Large intestine (tissue), 12 donors: ENCODE measurements at places on chromosomes 12 and 14. TPM values are rescaled to one million over a fixed set of nuclear protein-coding genes. Genes with fewer than 3 reads are reported as not detected.

The EIF2S3B gene
- polyA plus RNA-seq = 2.8 TPM

- DNase-seq = peak; percentile 23
These were observed 158.4 kb downstream of the KLHL28 start for GRCh38 chr14:44803239-44803905.

- DNase-seq = no peak
These were observed 513.3 kb upstream of the CCDC196 start for GRCh38 chr14:65972891-65973290.

GRCh38 chr14:92534932-92535643 lies 21.5 kb downstream of the RIN3 start:
- peak; percentile 69 for DNase-seq

DNA sequence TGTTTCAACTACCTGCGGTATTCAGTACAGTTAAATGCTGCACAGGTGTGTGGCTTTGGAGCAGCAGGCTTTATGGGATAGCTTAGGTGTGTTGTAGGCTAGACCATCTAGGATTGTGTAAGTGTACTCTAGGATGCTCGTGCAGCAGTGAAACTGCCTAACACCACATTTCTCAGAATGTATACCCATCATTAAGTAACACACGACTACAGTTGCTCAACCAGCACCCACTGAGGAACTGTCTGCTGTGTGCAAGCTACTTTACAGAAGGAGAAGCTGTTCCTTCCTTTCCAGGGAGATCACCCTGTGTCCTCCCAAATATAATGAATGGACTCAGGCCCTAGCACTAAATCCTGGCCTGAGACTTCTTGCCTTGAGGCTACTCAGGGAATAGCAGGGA lies 94.8 kb downstream of the SLC24A4 start:
- no peak for DNase-seq

DNA sequence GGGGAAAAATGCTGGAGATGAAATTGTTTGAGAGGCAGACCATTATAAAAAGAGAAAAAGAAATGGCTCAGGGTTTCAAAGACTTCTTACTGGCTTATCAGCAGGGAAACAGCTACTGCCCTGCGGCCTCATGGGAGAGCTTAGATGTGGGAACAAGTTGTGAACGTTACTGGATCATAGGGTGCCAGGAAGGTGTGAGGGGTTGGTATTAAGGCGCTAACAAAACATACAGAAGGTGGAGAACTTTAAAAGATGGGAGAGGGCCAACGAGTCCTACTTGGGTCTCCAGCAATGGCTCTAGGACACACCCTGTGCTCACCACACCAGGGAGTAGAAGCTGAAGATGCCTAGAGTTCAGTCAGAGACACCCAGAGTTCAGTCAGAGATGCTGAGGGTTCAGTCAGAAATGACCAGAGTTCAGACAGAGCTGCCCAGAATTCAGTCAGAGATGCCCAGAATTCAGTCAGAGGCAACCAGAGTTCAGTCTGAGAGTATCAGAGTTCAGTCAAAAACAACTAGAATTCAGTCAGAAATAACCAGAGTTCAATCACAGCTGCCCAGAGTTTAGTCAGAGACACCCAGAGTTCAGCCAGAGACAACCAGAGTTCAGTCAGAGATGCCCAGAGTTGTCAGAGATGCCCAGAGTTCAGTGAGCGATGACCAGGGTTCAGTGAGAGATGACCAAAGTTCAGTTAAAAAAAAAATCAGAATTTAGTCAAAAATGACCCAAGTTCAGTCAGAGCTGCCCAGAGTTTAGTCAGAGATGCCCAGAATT lies 1103.6 kb downstream of the BCL11B start:
- DNase-seq = no peak

GRCh38 chr12:96347130-96347699 lies 53.0 kb downstream of the CDK17 start:
- no peak for DNase-seq

The SIX1 gene
- polyA plus RNA-seq = 0.12 TPM

GRCh38 chr14:86999036-86999435 lies 993.9 kb downstream of the GALC start:
- no peak for DNase-seq

The AICDA gene
- 1.0 TPM for polyA plus RNA-seq

GRCh38 chr12:107552263-107552662 lies 133.3 kb upstream of the PWP1 start:
- DNase-seq = no peak

GRCh38 chr14:53062856-53063255 lies 90.3 kb downstream of the DDHD1 start:
- DNase-seq = peak; percentile 19

The TAS2R7 gene
- not detected for polyA plus RNA-seq

The NFYB gene
- polyA plus RNA-seq = 38.7 TPM

GRCh38 chr14:73465823-73466532 lies 7.6 kb upstream of the NUMB start:
- DNase-seq = no peak

- DNase-seq = no peak
These were observed 175.3 kb downstream of the ETV6 start for GRCh38 chr12:11824736-11825135.

The IL22 gene
- polyA plus RNA-seq = not detected

- DNase-seq = no peak
These were observed 907.2 kb downstream of the VRK1 start for GRCh38 chr14:97704316-97704885.

DNA sequence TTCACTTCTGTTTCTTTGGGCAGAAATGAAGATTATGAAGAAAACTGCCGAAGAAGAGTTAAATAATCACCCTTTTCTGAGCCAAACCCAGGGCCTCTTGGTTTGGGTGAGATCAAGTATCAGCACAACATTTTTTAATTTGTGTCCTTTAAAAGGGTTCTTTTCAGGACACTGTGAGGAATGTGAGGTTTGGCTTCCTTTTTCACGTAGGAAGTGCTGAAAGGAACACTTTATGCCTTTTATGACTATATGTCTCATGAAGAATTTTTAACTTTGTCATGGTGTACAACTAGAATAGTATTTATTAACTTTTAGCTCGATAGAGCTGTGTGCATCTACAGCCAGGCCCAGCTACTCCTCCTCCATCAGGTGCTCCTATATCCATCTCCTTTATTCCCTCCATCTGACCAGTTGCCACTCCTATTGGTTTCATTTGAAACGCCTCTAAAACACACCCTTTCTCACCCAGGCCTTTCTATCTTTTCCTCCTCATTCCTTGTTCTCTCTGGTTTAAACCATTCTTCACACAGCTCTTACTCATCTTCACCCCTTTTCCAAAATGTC lies 103.6 kb upstream of the LRIG3 start:
- DNase-seq = no peak

GRCh38 chr14:20706657-20707355 lies 18.2 kb downstream of the ANG start:
- no peak for DNase-seq

GRCh38 chr12:113232840-113233585 lies 11.7 kb downstream of the TPCN1 start:
- DNase-seq = no peak

The ZNF891 gene
- polyA plus RNA-seq = 3.2 TPM

- DNase-seq = no peak
These were observed 250.3 kb downstream of the SPTSSA start for GRCh38 chr14:34211732-34212131.

DNA sequence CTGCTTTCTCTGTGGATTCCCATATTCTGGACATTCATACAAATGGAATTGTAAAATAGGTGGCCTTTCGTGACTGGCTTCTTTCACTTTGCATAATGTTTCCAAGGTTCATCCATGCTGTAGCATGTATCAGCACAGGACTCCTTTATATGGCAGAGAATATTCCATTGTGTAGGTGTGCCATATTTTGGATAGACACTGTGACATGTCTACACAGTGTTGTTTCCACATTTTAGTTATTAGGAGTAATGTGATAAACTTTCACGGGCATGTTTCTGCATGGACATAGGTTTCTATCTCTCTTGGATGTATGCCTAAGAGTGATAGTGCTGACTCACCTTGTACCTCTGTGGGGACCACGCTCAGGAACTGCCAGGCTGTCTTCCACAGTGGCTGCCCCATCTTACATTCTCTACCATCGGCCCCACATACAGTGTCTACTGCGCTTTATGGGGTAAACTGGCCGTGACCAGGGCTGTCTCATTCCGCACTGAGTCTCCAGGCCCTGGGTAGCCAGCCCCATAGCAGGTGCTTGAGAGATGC lies 7.1 kb upstream of the KRT84 start:
- DNase-seq = no peak

The CCND2 gene
- polyA plus RNA-seq = 108 TPM

The EPYC gene
- polyA plus RNA-seq = 0.13 TPM

DNA sequence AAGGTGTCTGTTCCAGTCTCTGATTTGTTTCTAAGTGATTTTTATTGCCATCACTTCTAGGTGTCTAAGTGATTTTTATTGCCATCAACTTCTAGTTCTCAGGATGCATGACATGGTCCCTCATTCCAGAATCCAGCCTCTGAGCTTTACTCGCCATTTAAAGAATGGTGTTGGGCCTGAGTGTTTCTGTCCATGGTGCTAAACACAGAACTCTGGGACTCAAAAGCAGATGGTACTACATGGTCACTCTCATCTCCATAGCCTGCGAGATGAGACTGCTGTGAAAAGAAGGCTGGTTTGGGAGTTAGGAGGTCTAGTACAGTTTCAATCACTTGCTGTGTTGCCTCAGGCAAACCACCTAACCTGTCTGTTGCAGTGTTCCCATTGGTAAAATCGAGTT lies 276.6 kb downstream of the NRXN3 start:
- DNase-seq = no peak

The PDE3A gene
- polyA plus RNA-seq = 62.0 TPM

DNA sequence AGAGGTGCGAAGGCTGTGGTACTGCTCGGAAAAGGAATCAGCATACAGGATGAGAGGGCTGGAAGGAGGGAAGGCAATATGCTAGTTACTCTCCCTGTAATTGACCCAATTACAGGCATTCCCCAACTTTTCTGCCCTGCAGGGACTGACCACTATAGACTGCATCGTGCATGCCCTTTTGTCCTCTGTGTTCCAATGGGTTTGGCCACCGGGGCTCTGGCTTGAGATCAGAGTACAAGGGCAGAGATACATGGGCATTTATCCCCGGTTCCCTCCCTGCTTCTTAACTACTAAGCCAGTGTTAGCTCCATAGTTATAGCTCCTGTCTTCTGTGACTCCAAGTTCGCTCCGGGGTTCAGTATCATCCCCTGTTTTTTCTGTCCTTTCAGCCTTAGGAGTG lies 59.7 kb downstream of the GTF2A1 start:
- no peak for DNase-seq

DNA sequence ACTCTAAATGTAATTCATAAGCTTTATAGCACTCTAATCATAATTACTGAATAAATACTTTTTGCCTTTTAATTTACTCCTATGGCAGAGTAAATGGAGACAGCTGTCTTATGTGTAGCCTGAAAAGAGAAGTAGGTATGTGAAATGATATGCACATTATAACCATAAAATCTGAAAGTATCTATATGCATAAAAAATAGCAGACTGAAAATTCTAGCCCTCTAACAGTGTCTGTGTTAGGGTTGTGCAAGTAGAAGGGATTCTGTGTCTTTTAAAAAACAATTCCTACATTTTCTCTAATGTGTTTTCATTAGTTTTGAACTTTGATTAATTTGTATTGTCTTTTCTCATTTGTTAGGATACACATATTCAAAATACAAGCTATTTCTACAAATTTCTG lies 94.9 kb downstream of the TXNDC16 start:
- no peak for DNase-seq

DNA sequence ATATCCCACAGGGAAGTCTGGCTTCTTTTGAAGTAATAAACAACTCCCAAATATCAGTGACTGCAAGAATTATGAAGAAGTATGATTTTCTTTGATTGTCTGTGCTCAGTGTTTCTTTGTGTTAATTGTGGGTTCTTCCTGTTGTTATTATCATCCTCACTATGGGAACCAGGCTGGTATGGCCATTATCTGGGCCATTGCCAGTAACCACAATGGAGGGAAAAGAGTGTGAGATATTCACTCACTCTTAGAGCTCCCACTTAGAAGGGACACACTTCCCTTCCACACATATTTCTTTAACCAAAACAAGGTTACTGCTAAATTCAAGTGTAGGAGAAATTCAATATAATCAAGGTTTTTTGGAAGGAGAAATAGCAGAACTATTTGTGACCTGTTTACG lies 503.7 kb downstream of the SLC6A15 start:
- DNase-seq = no peak

The GLI1 gene
- 7.3 TPM for polyA plus RNA-seq

The SALL2 gene
- 10.2 TPM for polyA plus RNA-seq

The BDKRB2 gene
- polyA plus RNA-seq = 9.1 TPM

- no peak for DNase-seq
These were observed 96.3 kb upstream of the HIF1A start for GRCh38 chr14:61598980-61599379.

The GALC gene
- polyA plus RNA-seq = 119 TPM
